ENCODE measurements at places on chromosomes 2 and 18.

GRCh38 chr2:74228772-74229171 is 30.4 kb downstream of the MTHFD2 start:
- no peak for DNase-seq

DNA sequence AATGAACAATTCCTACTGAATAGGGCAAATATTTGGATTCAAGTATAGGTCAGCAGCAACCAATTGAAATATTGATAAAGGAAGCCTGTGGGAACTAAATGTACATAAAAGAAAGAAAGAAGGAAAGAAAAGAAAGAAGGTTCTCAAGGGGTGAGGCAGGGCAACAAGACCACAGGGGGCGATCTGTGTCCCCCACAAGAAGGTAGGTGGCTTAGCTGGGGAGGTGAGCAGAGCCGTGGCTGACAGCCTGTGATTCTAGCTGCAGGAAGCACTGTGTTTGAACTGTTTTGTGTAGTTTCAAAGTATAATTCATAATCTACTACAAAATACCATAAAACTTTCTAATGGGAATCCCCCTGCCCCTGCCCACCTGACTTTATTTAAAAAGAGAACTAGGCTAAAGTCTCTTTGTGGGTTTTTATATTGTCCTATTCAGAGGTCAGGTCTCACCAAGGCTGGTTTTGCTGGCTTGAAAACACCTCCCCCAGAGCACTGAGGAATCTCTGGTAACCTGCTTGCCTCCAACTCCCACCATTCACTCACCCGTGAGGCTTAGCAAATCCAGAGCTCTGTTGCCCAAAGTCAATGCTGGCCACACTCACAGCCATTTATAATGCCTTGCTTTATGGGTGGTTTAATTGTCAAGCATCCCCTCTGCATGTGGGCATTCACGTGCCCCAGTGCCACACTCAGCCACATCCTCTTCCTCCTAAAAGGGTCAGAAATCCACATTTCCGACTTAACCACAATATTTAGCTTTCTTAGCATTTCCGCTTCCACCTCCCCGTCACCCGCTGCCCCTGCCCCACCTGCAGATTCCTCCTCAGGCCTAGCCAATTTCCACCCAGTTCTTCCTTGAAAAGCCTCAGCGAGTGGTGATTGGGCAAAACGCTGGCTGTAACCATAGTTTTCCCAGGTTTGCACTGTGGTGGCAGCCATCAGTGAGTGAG is 36.4 kb upstream of the LMAN1 start:
- DNase-seq = no peak

DNA sequence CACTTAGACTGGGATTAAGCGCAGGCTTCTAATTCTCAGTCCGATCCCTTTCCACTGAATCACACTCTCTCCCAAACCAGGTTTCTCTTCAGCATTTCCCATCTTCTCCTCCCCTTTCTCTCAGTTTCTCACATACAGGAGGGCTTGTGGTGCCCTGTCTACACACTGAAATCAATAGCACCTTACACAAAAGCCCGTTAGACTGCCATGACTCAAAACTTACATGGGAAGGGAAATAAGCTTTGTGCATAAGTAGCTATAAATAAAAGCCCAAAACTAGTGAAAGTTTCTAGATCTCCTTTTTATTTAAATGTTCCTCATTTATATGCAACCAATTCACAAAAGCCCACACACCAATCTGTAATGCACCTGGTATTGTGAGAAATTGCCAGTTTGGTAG is 318.4 kb downstream of the TXNL1 start:
- no peak for DNase-seq

DNA sequence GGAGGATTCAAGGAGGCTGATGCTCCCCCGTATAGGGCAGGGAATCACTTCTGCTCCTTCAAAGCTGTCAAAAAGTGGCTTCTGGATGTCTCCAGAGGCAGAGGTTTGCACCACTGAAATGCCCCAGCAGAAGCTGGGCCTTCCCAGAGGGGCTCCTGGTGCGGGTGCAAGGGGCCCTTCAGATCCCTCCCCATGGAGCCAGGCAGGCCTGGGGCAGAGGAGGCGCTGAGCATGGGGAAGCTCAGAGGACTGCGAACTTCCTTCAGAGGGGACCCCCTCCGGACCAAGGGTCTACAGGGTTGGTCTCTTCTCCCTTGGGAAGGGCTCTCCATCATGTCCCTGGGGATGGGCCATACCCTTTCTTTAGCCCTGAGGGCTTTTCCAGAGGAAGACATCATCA is 341.2 kb downstream of the DYSF start:
- DNase-seq = no peak

DNA sequence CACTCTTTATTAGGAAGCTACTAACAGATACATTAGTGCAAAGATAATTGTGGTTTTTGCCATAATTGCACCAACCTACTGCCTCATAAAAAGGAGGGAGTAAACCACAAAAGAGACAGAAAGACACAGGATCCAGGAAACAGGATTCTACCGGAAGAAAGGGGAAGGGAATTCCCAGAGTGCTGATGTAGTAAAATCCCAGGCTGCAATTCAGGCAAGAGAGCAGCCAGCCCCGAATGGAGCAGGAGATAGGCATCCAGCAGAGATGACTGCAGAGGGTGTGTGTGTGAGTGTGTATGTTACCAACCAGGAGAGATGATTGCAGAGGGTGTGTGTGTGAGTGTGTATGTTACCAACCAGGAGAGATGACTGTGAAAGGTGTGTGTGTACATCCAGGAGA is 84.4 kb downstream of the KCNS3 start:
- no peak for DNase-seq

- DNase-seq = no peak
Observed at GRCh38 chr2:185862657-185863398, 124.2 kb downstream of the FSIP2 start.
